ENCODE measurements at places on chromosomes 3 and 15. TPM values are rescaled to one million over a fixed set of nuclear protein-coding genes. Genes with fewer than 3 reads are reported as not detected.

The TLR9 gene
- not detected for total RNA-seq

The CTXN2 gene
- total RNA-seq = under 0.01 TPM

The CLRN1 gene
- not detected for total RNA-seq

The TMEM39A gene
- 25.9 TPM for total RNA-seq

The CCR8 gene
- total RNA-seq = not detected

The DPPA2 gene
- not detected for total RNA-seq

The DUOXA1 gene
- total RNA-seq = not detected

The ARGFX gene
- not detected for total RNA-seq

The ZIC1 gene
- total RNA-seq = not detected

The C2CD4A gene
- 1.5 TPM for total RNA-seq

The LYZL4 gene
- 0.18 TPM for total RNA-seq

The DAPK2 gene
- total RNA-seq = 3.2 TPM

The SNTN gene
- total RNA-seq = not detected

The EIF5A2 gene
- 4.4 TPM for total RNA-seq

The ANAPC13 gene
- total RNA-seq = 30.3 TPM

The CHST13 gene
- total RNA-seq = not detected

The LSAMP gene
- not detected for total RNA-seq

The HCLS1 gene
- 65.9 TPM for total RNA-seq

The GALNT15 gene
- total RNA-seq = 1.2 TPM

The GRIP2 gene
- not detected for total RNA-seq

The CYP19A1 gene
- 0.19 TPM for total RNA-seq

The SEMA4B gene
- total RNA-seq = 65.6 TPM

The ALDH1L1 gene
- 0.28 TPM for total RNA-seq

The PLCH1 gene
- total RNA-seq = 0.09 TPM

The BTBD1 gene
- total RNA-seq = 93.6 TPM

The KY gene
- total RNA-seq = not detected

The SPSB4 gene
- total RNA-seq = not detected

The PHLDB2 gene
- 52.7 TPM for total RNA-seq

The EFHB gene
- total RNA-seq = 0.27 TPM

The RPP14 gene
- 17.8 TPM for total RNA-seq

The GREM1 gene
- total RNA-seq = 0.09 TPM

Data from endothelial cell of coronary artery (primary cell).